ENCODE measurements at places on chromosomes 6 and 20. TPM values are rescaled to one million over a fixed set of nuclear protein-coding genes. Genes with fewer than 3 reads are reported as not detected.
A peak's percentile ranks its signal among the peaks of the same experiment; 100 is the strongest.

DNA sequence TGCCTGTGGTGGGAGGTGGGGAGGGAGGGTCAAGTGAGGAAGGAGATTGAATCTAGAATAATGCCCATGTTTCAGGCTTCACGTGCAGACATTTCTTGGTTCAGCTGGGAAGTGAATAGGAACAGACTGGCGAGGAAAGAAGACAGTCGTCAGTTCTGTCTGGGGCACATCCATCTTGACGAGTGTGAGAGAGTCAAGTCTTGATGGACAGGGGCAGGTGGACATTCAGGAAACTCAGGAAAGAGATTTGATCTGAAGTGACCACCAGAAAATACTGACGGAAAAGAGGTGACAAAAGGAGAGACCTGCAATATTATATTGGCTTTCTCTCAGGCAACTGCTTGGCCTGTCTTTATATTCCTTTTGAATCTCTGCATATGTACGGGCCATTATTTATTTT lies 68.6 kb downstream of the ESR1 start:
- no peaks in the 10 kb centered on the region for H3K4me1 ChIP-seq
- H3K4me3 ChIP-seq, result no peak overlapping the region
- H3K27me3 ChIP-seq, result peaks cover under 1% of the 10 kb centered on the region
- no peaks in the 10 kb centered on the region for H3K36me3 ChIP-seq
- no peak for DNase-seq

- H3K4me3 ChIP-seq, result no peak overlapping the region
- H3K27me3 ChIP-seq, result no peaks in the 10 kb centered on the region
- no peaks in the 10 kb centered on the region for H3K36me3 ChIP-seq
These were observed 50.3 kb upstream of the BTBD3 start for GRCh38 chr20:11867291-11867919.

Gene RNF217
- 2.1 TPM for total RNA-seq

DNA sequence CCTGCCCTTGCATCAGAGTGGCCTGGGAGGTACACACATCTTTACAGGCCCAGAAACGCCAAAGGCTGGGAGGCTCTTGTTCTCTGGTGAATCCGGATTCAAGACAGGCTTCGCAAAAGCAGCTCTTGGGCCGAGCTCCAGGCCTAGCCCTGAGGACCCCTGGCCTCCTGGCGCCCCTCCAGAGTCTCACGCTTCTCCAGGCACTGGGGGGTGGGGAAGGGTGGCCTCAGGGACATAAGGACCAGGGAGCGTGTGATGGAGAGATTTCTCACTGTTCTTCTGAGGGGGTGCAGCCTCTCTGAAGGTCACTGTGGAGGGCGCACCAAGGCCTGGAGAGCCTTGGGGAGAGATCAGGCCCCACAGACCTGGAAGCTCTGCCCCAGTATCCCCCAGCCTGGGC lies 349.2 kb downstream of the ZFAND3 start:
- no peak overlapping the region for H3K4me3 ChIP-seq
- no peak overlapping the region for H3K27ac ChIP-seq
- peaks cover 3% of the 10 kb centered on the region for H3K4me1 ChIP-seq
- no peaks in the 10 kb centered on the region for H3K27me3 ChIP-seq
- H3K36me3 ChIP-seq, result no peaks in the 10 kb centered on the region
- no peak for DNase-seq

- H3K27me3 ChIP-seq, result no peaks in the 10 kb centered on the region
- H3K36me3 ChIP-seq, result no peaks in the 10 kb centered on the region
These were observed 48.2 kb downstream of the RBM38 start for GRCh38 chr20:57439432-57439831.

Gene CRYBG1
- 62.4 TPM for total RNA-seq

DNA sequence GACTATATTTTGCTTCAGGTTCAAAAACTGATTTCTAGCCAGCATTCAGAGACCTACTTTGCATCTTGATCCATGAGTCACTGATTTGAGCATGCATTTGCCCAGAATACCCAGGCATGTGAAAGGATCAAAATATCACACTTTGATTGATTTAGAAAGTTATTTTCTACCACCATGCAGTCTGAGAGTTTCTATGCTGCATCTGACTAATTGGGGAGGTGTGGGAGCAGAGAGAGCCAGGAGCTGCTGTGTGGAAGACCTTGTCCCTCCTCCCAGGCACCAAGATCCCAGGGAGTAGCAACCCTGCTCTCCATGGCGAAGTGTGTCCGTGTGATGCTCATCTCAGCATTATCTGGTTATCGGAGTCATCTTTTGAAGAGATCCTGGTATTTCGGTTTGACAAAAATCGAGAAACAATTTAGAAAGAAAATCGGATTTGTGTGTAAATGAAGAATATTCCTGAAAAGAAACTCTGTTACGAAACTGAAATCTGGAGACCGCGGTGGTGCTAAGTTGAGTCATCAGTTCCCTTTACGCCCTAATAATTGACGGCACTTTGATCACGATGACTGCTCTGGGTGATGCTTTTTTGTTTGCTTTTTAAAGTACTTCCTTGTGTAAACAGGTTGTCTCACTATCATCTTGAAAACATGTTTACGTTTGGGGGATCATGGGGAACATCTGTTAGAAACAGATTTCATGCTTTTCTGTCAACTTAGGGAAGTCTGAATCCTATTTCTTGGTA lies 193.4 kb downstream of the BACH2 start:
- no peaks in the 10 kb centered on the region for H3K27me3 ChIP-seq
- H3K36me3 ChIP-seq, result no peaks in the 10 kb centered on the region
- peaks cover 33% of the 10 kb centered on the region for H3K4me1 ChIP-seq
- peak overlapping the region; percentile 87 for H3K27ac ChIP-seq

Gene SERPINB6
- 26.4 TPM for total RNA-seq

Gene LPIN3
- 0.67 TPM for total RNA-seq

DNA sequence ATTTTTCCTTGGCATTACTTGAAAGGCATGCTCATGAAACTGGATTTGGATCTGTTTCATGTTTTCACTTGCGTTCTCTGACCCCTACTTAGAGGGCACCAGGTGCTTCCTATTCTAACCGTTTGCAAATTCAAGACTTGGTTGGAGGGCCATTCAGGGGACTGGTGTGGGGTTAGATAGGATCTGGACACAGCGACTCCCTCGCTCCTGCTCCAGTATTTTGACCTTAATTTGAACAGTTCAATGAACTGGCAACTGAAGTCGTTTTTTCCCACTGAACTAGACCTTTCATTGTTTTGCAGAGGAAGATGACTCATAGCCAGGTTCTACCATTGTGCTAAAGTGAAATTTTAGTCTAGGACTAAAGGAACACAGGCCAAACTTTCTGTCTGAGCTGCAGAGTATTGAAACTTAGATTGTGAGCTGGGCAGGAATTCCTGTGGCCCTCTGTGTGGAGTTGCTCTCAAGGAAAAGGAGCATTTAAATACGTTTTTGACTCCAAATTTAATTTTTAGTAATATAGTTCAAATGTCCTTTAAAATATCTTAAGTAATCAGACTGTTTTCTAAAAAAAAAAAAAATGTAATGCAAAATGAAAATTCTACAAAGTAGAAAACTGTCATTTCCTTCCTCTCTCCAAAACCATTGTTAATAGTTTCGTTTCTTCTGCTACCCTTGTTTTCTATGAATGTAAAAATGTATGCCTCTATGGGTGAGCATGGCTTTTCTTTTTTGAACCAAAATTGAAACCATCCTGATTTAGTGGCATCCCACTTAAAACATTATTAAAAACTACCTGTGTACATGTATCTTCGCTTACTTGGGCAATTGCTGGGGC lies 64.8 kb downstream of the UTRN start:
- no peak for DNase-seq
- peaks cover 74% of the 10 kb centered on the region for H3K4me1 ChIP-seq
- peaks cover 8% of the 10 kb centered on the region for H3K36me3 ChIP-seq
- peak overlapping the region; percentile 98 for H3K27ac ChIP-seq

- H3K4me1 ChIP-seq, result no peaks in the 10 kb centered on the region
- H3K27ac ChIP-seq, result no peak overlapping the region
These were observed 16.1 kb upstream of the PPP1R14C start for GRCh38 chr6:150126641-150127291.

GRCh38 chr20:37314617-37315016 lies 25.2 kb downstream of the MANBAL start:
- H3K36me3 ChIP-seq, result peaks cover 2% of the 10 kb centered on the region
- H3K27me3 ChIP-seq, result no peaks in the 10 kb centered on the region
- H3K4me1 ChIP-seq, result peaks cover 26% of the 10 kb centered on the region
- no peak overlapping the region for H3K4me3 ChIP-seq
- peak overlapping the region; percentile 88 for H3K27ac ChIP-seq

DNA sequence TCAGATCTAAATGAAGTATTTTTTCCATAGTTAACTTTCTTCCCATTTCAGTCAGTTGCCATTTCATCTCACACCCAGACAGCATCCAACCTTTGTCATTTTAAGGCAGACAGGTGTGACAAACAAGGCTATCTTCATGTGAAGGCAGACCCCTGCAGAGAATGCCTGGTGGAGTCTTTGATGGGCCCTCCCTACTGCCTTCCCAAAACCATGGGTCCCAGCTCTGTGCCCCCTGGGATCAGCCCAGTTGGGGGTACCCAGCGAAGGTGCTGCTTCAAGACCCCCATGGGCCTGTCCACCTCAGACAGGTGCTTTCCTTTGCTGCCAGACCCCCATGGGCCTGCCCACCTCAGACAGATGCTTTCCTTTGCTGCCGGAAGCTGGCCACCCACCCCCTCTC lies 28.3 kb upstream of the ID1 start:
- H3K36me3 ChIP-seq, result peaks cover 3% of the 10 kb centered on the region
- H3K4me3 ChIP-seq, result no peak overlapping the region
- H3K4me1 ChIP-seq, result peaks cover 19% of the 10 kb centered on the region
- DNase-seq, result no peak
- H3K27me3 ChIP-seq, result no peaks in the 10 kb centered on the region

Gene FOXF2
- total RNA-seq, result not detected

Gene MEI4
- 0.20 TPM for total RNA-seq

GRCh38 chr6:10681795-10682194 lies 12.6 kb downstream of the C6orf52 start:
- no peak overlapping the region for H3K27ac ChIP-seq
- H3K36me3 ChIP-seq, result no peaks in the 10 kb centered on the region
- no peaks in the 10 kb centered on the region for H3K4me1 ChIP-seq
- DNase-seq, result no peak
- peaks cover 26% of the 10 kb centered on the region for H3K27me3 ChIP-seq
- H3K4me3 ChIP-seq, result no peak overlapping the region

Gene HLA-DPA1
- total RNA-seq, result 62.0 TPM

- no peak overlapping the region for H3K4me3 ChIP-seq
- DNase-seq, result no peak
- H3K4me1 ChIP-seq, result peaks cover 5% of the 10 kb centered on the region
- peaks cover 14% of the 10 kb centered on the region for H3K36me3 ChIP-seq
- H3K27ac ChIP-seq, result no peak overlapping the region
These were observed 72.7 kb downstream of the CLIC5 start for GRCh38 chr6:45942953-45943352.

DNA sequence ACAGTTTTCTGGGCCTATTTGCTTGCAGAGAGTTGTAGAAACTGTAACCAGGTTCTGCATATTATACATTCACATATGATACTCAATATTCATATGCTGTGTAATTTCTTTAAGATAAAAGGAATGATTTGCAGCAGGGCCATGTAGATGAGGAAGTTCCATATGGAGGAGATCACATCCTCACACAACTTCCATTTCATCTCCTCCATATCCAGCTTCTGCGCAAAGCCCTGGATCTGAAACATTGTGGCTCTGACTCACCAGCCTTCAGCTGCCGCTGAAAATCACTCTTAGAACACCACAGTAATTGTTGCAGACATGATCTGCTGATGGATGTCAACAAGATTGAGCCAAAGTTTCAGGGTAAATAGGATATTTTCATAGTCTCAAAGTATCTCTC lies 57.7 kb downstream of the PXDC1 start:
- no peak overlapping the region for H3K27ac ChIP-seq
- no peaks in the 10 kb centered on the region for H3K4me1 ChIP-seq
- peaks cover 33% of the 10 kb centered on the region for H3K27me3 ChIP-seq

Gene PKIB
- 1.2 TPM for total RNA-seq

GRCh38 chr6:42088101-42088591 lies 37.8 kb downstream of the TAF8 start:
- no peak for DNase-seq
- H3K4me1 ChIP-seq, result no peaks in the 10 kb centered on the region
- no peak overlapping the region for H3K27ac ChIP-seq
- H3K27me3 ChIP-seq, result no peaks in the 10 kb centered on the region
- no peak overlapping the region for H3K4me3 ChIP-seq

DNA sequence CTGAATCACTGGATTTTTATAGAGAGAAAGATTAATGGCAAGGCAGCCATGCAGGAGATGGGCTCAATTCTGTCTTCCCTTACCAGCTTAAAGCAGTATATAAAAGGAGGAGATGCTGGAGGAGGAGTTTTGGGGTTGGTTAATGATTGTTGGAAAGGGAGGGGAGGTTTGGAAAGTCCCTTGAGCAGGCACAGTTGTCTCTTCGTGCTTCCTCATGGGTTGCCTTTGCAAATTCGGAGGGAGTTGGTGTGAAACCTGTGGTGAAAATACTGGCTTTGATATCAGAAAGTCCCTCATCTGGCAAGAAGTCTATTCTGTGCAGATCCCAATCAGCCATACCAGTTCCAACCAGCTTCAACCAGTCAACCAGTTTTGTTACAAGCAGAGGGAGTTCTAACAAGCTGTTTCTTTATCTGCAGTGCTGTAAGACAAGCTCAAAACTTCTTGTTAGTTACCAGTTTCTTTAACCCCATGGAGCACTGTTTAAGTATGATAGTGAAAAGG lies 107.0 kb downstream of the HIVEP1 start:
- H3K4me1 ChIP-seq, result peaks cover 27% of the 10 kb centered on the region
- H3K36me3 ChIP-seq, result peaks cover 9% of the 10 kb centered on the region
- no peaks in the 10 kb centered on the region for H3K27me3 ChIP-seq
- no peak for DNase-seq
- peak overlapping the region; percentile 37 for H3K4me3 ChIP-seq
